NCI-H1105 (cell line): ENCODE measurements at places on chromosomes 3 and 15.

DNA sequence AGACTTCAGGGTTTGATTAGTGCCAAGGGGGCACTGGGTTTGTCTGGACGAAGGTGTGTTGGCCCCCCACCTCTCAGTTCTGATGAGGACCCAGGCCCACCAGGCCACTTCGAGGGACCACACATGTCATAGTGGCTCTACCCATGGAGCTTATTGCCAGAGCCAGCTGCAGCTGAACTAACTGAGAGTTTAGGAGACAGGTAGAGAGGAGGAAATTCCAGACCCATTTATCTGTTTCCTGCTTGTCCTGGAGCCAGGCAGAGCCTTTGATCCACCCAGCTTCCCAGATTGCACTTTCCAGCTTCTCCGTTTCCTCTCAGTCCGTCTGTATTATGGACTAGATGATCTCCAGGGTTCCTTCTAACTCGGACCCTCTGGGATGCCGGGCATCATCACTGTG is 20.9 kb downstream of the SLC24A1 start:
- no peak for DNase-seq

DNA sequence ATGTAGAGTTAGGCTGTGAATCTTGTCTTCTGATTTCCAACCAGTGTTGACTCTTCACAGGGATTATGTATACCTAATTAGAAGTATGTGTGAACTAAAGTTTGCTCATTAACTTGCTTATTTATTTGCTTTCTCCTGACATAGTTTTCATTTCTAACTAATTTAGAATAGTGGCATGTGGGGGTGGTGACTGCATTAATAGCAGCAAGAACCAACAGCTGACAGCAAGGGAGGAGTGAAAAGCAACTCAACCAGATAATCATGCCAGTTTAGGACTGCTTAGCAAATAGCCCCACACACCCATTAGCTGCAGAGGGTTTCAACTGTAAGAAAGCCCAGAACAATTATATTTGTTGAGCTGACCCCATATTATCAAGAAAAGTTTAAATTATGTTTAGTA is 3.8 kb downstream of the ST3GAL6 start:
- no peak for DNase-seq

GRCh38 chr3:53659996-53660395 is 165.6 kb downstream of the CACNA1D start:
- DNase-seq, result no peak

GRCh38 chr3:115624901-115625300 is 1.6 kb downstream of the GAP43 start:
- no peak for DNase-seq

DNA sequence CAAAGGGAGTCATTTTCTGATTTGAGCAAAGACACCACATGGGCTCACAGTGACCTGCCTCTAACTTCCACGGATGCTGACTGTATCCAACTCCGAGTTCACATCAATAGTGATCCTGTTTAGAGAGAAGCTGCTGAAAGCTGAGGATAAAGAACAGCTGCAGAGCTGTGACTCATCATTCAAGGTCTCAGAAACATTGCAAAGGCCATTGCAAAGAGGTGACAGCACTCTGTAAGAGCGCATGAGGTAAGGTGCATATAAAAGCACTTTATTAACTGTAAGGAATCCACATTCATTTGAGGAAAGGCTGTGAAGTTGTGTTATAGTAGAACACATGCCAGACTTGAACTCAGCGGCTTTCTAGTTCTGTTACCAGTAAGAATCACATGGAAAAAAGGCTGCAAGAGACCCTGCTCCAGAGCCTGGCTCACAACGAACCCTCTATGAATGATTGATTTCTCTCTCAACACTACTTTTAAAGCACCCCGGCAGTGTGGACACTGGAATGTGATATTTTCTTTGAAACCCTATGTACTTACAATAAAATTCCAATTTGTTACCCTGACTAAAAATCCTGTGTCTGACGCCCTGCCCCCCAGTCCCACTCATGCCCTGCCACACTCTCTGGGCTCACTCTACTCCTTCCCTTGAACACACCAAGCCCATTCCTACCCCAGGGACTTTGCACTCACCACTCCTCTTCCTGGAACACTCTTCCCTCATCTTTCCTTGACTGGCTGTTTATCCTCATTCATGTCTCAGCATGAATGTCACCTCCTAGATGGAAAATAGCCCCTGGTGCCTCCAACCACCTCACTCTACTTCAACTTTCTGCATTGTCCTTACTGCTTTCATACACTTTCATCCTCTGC is 111.2 kb downstream of the LSM3 start:
- no peak for DNase-seq

- no peak for DNase-seq
Observed at GRCh38 chr3:177420651-177421480, 223.6 kb upstream of the TBL1XR1 start.

DNA sequence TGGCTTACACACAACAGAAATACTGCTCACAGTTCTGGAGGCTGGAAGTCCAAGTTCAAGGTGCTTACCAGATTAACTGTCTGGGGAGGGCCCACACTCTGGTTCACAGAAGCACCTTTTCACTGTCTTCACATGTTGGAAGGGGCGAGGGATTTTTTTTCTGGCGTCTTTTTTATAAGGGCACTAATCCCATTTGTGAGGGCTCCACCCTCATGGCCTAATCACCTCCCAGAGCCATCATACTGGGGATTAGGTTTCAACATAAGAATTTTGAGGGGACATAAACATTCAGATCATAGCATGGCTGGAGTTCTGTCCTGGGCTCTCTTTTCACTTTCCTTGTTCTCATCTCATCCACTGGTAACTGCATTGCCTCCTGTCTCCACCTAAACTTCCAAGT is 63.5 kb downstream of the IGF1R start:
- DNase-seq, result no peak

DNA sequence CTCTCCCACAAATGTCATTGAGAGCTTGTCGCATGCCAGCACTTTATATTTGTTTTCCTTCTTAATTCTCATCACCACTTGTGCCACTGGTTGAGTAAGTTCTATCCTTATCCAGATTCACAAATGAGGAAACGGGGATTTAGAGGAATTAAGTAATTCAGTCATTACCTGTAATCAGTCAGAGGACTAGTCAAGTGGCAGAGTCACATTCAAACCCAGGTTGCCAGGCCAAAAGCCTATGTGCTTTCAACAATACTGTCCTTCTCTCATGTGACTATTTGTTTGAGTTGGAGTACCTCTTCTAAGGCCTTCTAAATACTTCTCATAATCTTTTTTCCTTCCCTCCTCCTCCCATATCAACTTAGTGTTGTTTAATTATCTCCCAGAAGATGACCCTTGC is 76.9 kb downstream of the THRB start:
- no peak for DNase-seq

DNA sequence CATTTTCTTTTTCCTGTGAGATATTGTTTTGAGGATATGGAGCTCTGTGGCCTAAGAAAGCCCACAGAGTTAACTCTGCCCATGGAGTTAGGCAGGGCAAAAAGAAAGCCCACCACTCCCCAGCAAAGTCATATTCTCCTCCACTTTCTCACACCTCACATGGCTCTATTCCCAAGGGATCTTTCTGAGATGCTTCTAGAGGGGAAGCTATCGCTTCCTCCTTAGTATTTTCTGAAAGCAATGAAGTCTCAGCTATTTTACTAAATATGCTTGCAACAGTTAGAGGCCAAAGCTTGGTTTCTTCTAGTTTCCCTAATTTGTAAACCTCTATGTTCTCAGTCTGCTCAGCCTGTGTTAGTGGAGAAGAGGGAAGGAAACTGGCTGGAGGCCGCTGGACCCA is 80.3 kb upstream of the EOMES start:
- DNase-seq, result no peak

GRCh38 chr3:149534671-149535332 is 60.3 kb downstream of the TM4SF4 start:
- DNase-seq, result peak; percentile 81

DNA sequence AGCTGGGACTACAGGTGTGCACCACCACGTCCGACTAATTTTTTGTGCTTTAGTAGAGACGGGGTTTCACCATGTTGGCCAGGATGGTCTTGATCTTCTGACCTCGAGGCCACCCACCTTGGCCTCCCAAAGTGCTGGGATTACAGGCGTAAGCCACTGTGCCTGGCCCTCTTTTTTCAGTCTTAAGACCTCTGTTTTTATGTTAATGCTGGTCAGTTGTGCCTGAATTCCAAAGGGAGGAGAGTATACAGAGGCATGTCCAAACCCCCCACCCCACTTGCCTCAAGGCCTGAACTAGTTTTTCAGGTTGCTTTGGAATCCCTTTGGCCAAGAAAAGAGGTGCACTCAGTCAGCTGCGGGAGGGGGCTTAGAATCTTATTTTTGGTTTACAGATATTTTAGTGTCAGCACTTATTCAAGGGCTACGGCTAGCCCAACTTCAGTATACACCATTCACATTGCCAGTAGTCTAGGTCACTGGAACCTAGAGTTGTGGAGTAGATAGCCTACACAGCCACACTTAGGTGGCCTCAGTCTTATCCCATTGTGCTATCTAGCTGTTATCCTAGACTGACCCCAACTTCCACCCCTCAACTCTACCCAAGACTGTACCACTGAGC is 128.0 kb upstream of the TPM1 start:
- no peak for DNase-seq

DNA sequence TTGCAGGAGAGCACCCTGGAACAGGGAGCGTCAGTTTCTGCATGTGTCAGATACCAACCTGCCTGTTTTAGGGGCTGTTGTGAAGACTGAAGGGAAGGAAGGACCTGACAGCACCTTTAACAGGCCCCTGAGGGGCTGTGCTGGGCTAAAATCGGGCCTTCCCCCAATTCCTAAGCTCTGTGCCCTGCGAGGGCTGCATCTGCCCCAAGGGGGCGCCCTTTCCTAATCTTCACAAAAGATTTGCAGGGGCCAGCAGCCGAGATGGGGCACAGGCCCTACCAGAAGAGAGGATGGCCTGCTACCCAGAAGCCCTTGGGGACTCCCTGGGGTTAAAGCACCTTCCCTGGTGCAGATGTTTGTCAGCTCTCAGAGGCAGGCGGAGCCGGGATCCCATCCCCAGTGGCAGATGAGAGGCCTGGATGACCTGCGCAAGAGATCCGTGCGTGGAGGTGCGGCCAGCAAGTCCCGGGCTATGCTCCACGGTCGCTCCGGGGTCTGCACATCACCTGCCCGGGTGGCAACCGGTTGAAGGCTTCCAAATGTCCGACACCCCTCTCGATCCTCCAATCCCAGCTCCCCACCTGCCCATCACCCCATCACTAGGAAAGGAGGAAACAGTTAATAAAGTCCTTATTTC is 53.6 kb downstream of the RHCG start:
- no peak for DNase-seq

DNA sequence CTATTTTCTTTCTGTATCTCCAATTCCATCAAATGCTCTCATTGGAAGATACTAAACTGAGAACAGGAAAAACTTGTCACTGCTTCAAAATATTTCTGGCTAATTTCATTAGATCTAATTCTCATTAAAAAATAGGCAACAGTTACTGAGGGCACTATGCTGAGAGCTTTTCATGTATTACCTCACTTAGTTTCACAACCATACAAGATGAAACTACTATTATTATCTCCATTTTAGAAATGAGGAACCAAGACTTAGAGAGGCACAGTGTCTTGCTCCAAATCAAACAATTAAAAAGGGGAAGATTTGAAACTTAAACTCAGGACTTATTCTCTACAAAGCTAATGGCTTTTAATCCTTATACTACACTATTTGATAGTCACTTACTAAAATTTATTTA is 7.2 kb upstream of the OTOL1 start:
- DNase-seq, result no peak

DNA sequence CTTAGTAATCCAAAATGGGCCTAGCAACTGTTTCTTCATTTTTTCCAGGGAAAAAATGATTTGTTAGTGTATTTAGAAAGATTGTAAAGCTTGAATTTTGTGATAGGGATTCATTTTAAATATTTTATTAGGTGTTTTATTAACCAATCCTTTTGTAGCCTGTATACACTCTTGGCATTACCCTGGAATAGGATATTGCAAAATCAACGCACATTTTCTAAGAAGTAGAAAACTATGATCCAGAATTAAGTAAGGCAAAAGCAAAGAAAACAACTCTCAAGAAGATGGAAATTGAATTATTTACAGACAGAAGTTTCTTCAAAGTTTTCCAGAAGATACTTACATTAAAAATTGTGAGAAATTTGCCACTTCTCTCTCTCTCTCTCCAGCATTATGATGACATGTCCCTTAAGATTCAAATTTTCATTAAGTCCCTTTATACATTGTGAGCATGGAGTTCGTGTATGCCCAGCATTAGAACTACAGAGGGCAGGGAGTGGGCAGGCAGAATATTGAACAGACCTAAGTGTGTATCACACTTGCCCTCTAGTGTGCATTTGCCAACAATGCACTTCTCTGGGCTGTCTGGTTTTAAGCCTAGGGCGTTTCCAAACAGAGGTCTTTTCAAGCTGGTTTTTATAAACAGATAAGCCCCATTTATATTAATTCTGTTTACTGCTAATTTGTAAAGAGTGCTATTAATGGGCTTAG is 28.5 kb upstream of the CMSS1 start:
- peak; percentile 51 for DNase-seq
